ENCODE measurements at places on chromosomes 6 and 20.
A peak's percentile ranks its signal among the peaks of the same experiment; 100 is the strongest.

DNA sequence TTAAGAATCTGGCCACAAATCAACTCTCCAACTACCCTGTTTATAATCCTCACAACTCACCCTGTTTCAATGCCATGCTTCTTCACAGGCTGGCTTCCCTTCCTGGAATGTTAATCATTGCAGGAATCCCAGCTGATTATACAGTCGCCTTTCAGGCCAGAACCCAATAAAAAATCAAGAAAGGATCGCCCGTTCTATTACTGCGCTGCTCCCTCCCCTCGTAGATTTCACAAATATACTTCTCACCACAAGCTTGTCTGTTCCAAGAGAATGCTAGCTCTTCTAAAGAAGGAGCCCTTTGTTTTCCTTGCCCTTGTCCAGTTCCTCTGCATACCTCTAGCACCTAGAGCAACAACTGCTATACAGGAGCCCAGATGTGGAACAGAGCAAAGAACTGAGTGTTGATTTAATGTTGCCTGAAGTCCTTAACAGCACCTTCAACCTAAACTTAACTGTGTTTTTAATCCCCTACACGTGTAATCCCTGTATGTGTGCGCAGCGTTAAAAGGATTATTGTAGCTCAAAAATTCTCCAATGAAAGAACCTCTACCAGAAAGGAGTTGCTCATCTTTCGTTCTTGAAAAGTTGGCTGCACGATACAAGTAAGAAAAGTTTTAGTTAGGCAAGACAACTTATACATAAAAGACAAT, 988 bp downstream of the ECHDC1 start:
- no peak for DNase-seq

DNA sequence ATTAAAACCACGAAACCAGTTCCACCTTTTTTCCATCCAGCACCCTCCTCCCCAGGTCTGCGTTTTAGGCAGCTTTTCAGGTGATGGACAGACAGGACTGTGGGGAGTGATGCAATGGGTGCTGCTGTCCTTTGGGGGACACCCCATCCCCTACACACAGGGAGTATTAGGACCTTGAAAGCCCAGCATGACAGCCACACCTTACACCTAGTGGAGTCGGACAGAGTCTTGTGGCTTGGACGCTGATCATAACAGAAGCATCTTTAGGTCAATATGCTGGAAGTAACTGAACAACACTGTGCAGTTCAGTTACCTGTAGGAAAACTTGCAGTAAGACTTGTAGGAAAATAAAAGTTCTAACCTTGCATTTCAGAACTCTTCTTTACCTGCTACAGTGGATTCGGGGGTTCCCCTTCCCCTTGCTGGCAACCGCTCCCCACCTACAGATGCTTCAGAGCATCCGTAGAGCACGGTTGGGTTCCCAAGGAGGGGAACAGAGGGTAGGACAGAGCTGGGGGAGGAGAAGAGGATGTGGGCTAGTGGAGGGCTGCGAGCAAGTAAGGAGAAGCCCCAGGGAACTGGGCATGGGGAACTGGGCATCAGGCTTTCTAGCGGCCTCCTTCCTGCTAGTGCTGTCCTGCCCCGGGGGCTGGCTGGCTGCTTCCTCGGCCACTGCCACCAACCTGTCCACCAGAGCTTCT, 31.7 kb downstream of the PLEKHG1 start:
- DNase-seq, result no peak

GRCh38 chr20:3730803-3731672, 1.4 kb upstream of the HSPA12B start:
- no peak for DNase-seq

DNA sequence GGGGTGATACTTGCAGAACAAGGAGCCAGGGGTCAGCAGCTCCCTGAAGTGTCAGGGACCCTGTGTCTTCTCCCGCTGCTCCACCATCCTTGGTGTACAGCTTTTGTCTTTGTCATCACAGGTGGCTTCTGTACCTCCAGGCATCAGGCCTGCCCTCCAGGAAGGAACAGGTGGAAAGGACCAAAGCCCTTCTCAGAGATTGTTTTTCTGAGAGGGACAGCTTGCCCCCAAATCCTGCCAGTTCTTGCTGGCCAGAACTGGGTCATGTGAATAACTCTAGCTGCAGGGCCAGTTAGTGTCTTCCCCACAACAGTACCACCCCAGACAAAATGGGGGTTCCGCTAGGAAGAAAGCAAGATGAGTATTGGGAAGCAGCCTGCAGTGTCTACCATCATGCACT, 31.4 kb downstream of the SNPH start:
- DNase-seq, result no peak

DNA sequence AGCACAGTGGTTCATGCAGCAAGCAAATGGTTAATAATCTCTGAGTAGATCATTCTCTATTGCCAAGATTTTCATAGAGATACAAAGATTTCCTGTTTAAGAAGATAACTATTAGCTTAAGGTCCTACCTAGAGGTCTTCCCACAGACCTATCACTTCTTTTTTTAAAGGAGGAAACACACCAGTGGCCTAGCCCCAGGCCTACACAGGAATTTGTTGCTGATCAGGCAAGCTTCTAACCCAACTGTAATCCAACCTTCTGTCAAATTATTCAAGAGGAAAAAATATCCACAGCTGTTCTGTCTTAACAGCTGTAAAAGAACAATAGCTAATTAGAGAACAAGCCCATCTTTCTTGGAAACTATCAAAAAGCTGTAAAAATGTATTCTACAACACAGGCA, 332.8 kb downstream of the BTBD9 start:
- no peak for DNase-seq

DNA sequence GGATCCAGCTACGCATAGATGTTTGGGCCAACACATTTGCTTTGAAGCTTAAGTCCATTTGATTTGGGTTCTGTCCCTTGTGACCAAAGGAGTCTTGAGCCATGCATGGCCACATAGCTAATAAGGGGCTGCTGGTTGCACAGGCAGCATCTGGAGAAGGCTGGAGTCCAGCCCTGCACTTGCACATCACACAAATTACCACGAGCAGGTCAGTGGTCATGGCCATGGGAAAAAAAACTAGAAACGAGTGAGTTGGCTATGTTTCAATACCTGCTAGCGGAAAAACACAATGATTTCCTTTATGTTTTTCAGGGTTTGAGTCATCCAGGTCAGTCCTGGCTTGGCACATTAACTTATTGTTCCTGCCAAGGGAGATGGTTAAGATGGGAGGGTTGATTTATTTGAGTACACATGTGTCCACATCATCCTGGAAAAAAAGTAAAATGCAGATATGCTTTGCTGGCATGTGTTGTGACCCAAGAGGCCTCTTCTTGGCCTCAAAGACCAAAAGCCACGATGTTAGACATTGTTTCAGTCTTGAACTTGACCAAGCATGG, 5.6 kb upstream of the STX16 start:
- no peak for DNase-seq

- no peak for DNase-seq
These were observed 5.9 kb downstream of the TTLL2 start for GRCh38 chr6:167330750-167331149.

GRCh38 chr6:53165293-53165692, 16.7 kb upstream of the GCM1 start:
- no peak for DNase-seq

- no peak for DNase-seq
These were observed 265.7 kb downstream of the NKAIN2 start for GRCh38 chr6:124069230-124069950.

- DNase-seq, result no peak
These were observed 27.3 kb upstream of the VSTM2L start for GRCh38 chr20:37875460-37876175.

- peak; percentile 93 for DNase-seq
These were observed at the start of gene MRPL18 for GRCh38 chr6:159790149-159790955. MRPL18 (plus strand) TSS chr6:159790467; CDS start chr6:159790588, 121 bp downstream.

DNA sequence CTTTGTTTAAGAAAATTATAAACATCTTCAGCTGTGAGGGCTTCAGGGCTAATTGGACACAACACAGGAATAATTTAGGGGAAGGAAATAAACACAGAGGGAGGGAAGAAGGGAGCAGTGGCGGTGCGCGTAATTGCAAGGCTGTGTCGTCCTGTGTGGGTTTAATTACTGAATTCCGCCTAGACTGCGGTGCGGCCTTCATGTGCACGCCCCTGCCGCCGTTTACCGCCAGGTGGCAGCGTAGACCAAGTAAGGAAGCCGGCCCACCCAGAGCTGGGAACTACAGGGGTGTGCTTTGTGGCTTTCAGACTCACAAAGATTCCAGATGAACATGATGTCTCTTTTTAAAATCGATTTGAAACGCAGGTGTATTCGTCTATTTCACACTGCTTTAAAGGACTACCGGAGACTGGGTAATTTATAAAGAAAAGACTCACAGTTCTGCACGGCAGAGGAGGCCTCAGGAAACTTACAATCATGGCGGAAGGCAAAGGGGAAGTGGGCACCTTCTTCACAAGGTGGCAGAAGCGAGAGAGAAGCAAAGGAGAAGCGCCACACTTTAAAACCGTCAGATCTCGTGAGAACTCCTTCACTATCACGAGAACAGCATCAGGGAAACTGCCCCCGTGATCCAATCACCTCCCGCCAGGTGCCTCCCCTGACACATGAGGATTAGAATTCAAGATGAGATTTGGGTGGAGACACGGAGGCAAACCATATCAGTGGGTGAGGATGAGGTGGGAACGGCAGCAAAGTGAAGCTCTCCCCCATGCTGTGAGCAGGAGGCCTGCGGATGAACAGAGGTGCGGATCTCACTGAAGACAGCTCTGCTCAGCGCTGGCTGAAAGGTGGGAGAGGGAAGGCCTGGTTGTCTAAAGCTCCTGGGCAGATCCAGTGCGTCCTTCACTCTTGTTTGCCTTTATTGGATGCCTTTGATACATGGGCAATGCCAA, 222.0 kb upstream of the PDE10A start:
- DNase-seq, result peak; percentile 93

DNA sequence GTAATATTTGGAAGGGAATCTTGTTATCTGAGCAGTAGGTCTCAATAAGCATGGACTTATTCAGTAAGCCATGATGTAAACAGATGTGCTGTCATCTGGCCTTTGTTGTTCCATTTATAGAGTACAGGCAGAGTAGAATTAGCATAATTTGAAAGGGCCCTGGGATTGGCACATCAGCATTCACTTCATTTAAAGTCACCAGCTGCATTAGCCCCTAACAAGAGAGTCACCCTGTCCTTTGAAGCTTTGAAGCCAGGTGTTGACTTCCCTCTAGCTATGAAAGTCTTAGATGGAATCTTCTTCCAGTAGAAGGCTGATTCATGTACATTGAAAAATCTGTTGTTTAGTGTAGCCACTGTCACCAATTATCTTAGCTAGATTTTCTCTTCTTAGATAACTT, 95.9 kb downstream of the ANKRD6 start:
- no peak for DNase-seq

GRCh38 chr20:47196091-47197081, 160.1 kb downstream of the ZMYND8 start:
- peak; percentile 74 for DNase-seq

- no peak for DNase-seq
These were observed 136.3 kb downstream of the PREX1 start for GRCh38 chr20:48691523-48691922.

DNA sequence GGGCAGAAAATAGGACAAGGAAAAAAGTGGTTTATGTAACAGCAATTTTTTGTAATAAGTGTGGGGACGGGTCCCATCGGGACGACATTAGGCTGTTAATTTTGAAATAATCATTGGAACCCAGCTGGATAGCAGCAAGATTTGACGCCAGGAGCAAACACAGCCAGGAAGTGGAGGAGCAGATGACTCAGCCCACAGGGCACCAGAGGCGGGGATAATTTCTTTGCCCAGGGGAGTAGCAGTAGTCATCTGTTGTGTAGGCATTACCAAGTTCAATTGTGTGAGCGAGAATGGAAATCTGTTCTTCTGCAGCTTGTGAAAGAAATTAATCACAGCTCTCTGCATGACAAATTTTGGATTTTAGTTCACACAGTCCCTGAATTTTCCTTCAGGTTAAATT, 22.6 kb upstream of the RIN2 start:
- DNase-seq, result peak; percentile 44

DNA sequence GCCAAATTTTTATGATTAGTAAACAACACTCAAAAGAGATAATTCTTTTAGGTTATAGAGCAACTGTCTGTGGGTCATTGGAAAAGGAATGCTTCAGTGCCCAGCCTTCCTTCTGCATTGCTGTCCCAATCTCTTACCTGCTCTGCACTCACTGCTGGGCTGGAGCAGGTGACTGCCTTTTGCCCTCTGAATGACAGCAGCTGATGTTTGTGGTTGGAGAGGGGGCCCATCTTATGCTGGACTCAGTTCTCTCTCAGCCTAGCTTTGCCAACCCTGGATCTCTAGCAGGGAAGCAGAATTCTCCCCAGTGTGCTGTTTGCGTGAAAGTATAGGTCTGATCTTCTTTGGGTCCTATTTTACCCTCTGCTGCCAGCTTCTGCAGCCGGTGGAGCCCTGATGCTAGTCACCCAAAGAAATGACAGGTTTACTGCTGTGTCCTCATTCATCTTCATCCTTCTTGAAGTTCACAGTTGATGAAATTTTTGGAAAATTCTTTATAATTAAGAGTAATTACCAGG, 193.5 kb downstream of the ARID1B start:
- DNase-seq, result no peak

DNA sequence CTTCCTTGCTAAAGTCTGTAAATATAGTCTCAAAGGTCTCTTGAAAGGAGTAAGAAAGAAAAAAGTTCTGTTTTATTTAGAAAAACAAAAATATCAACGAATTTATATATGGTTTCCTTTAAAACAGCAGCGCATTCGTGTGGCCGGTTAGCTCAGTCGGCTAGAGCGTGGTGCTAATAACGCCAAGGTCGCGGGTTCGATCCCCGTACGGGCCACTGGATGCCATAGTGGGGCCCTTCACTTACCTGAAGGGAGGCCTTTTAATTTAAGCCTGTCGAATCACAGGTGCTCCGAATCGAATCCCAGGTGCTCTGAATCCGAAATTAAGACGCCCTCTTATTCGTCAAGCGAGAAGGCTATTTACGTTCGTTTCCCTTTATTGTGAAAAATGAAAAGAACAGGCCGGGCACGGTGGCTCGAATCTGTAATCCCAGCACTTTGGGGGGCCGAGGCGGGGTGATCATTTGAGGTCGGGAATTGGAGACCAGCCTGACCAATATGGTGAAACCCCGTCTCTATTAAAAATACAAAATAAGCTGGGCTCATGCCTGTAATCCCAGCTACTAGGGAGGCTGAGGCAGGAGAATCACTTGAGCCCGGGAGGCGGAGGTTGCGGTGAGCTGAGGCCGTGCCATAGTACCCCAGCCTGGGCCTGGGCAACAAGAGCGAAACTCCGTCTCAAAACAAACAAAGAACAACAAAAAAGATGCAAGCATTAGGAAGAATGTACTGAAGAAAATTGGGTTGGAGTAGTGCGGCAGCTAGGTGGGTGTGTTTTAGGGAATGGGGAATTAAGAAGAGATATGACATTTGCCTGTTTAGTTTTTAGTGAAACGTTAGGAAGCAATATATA, 195.8 kb upstream of the ZNF184 start:
- peak; percentile 55 for DNase-seq

- no peak for DNase-seq
These were observed 49.7 kb downstream of the TP53INP2 start for GRCh38 chr20:34753706-34754461.

DNA sequence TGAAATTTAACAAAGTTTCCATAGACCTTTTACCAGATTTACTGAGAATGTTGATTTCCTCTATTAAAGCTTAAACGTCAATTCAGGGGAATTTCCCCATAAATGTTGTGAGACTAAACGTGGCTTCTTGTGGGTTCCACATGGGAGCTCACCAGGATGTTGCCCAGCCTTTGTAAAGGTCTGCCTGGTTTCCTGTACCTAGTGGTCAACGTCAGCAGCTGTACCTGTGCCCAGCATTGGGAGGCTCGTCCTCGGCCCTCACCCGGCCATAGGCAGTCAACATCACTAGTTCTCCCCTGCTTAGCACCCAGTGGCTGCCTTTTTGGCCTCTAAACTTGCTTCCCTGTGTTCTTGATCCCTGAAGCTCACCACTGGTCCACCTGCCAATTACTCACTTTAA, 22.1 kb upstream of the CD83 start:
- no peak for DNase-seq

Measured in ovary (tissue), 10 donors.